Osteoblast (primary cell): ENCODE measurements at places on chromosomes 6 and 20. TPM values are rescaled to one million over a fixed set of nuclear protein-coding genes. Genes with fewer than 3 reads are reported as not detected.
A peak's percentile ranks its signal among the peaks of the same experiment; 100 is the strongest.

DNA sequence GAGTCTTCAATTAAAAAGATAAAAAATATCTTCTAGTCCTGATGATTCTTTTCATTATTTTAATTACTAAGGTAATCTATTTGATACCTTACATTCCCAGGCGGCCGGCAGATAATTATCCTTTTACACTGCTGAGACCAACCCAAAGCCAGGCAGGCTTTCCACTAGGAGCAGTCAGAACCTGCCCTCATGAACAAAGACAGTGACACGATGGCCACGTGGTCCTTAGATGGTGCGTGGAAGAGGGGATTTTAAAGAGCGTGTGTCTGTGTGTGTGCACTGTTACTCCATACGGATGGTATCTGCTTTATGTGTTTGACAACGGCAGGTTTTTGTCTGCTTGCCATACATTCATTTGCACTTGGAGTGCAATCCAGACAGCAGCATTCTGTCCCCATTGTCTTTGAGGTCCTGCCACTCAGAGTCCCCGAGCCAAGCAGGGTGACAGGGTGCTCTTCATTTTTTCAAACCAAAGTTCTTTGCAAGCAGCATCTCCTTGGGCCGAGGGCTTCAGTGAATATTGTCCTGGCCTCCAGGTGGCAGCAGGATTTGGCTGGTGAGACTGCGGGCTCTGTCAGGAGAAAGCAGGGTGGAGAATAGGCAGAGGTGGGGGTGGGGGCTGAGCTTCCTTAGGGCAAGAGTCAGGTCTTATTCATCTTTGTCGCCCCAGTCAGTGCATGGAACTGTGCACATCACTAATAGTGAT, 260.5 kb downstream of the NRN1 start:
- no peak for DNase-seq

GRCh38 chr20:297098-297924, at the start of gene ZCCHC3:
ZCCHC3 (plus strand) TSS chr20:297570; CDS start chr20:297587, 17 bp downstream.
- peak; percentile 98 for DNase-seq

GRCh38 chr6:3088968-3089367, 20.7 kb downstream of the RIPK1 start:
- no peak for DNase-seq

DNA sequence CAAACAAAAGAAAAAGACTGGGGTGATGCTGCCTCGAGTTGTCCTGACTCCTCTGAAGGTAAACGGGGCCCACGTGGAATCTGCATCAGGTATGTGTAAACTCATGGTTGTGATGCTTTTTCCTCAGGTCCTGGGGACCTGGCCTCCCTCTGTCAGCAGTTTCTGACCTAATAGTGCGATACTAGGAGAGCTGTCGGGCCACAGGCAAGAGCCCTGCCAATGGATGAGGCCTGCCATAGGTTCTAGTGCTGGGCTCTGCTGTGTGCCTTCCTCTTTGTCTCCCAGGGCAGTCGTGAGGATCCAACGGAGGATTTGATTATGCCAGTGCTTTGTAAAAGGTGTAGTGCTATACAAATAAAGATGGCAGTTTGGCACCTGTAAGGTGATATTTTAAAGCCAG, 71.2 kb downstream of the ASXL1 start:
- DNase-seq: peak; percentile 11

DNA sequence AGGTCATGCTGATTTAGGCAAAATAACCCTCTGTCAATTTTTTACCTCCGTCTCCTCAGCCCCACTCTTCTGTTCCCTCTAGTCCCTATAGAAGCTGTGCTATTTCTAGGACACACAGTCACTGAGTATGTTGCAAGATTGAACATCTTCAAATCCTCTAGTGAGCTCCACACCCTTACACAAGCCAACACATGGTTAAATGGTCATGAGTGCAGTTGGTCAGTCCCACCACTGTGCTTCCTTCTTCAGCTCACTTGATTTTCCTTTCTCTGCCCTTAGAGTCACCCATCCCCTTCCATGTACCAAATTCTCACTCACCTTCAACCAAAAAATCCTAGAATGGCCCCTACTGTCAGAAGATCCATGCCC, 48.2 kb upstream of the F13A1 start:
- no peak for DNase-seq

DNA sequence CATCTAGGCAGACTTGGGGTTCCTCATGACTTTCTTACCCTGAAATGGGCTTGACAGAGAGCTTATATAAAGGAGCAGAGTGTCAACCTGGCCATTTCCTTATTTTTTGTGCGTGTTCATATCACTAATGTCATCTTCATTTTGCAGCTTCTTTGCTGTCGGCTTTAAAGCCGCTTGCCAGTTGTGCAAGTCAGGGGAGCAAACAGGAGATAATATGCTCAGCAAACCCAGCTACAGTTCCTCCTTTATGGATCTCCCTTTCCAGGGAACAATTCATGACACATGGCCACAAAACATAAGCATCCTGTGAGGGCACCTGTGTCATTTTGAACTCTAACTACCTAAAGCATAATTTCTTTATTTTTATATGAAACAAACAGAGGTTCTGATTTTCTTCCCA, 6.5 kb upstream of the TUBB2B start:
- no peak for DNase-seq

- DNase-seq: no peak
Observed at GRCh38 chr20:23683281-23683680, 5.6 kb downstream of the CST4 start.

DNA sequence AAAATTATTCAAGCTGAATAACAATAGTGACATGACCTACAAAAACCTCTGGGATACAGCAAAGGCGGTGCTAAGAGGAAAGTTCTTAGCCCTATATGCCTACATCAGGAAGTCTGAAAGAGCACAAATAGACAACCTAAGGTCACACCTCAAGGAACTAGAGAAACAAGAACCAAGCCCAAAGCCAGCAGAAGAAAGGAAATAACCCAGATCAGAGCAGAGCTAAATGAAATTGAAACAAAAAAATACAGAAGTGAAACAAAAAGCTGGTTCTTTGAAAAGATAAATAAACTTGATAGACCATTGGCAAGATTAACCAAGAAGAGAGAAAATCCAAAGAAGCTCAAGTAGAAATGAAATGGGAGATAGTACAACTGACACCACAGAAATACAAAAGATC, 47.6 kb upstream of the NOTCH4 start:
- DNase-seq: no peak

DNA sequence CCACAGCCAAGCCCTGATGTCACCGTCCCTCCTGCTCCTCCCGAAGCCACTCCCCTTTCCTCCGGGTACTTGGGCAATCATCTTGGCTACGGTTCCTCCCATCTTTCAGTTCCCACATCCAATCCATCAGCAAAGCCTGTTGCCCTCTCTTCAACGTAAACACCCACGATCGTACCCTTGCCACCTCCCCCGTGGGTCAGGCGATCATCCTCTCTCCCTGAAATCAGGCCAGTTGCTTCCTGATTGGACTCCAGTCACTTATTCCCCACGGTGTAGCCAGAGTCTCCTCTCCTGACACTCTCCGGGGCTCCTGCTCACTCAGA, 44.5 kb downstream of the SULF2 start:
- DNase-seq: no peak

DNA sequence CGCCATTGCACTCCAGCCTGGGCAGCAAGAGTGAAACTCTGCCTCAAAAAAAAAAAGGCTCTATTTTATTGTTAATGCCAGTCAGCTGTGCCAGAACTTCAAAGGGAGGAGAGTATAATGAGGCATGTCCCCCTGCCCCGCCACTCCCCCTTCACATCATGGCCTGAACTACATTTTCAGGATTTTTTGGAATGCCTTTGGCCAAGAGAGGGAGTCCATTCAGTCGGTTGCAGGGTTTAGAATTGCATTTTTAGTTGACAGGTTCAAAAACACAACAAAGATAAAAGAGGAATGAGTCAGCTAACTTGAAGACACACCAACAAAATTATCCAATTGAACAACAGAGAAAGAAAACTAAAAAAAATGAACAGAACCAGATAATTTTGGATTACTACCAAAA, 59.1 kb downstream of the CEP43 start:
- no peak for DNase-seq

DNA sequence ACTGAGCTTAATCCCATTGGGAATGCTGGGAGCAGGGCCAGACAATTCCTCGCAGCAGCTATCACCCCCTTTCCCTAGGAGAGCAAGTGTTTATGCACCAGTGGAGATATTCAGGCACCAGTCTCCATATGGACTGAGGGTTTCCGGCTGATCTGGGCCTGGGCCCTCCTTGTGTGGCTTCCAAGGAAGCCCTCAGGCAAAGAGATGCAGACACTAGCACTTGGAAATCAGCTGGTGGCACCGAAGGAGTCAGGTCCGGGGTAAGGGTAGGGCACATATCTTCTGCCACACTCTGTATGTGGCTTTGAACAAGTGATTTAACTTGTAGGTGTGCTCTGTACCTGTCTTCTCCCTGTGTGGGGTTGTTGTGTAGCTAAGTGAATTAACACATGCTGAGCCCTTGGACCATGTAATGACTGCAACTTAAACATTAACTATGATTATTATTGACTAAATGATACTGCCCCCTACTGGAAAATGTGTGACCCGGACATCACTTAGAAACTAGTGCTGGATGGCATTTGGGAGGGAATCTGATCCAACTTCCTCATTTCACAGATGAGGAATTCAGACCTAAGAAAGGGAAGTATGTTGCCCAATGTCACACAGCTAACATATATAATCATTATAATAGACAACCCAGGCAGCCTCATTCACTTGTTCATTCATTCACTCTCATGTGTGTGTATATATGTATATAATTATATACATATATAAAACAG, 19.3 kb upstream of the WFDC2 start:
- no peak for DNase-seq

DNA sequence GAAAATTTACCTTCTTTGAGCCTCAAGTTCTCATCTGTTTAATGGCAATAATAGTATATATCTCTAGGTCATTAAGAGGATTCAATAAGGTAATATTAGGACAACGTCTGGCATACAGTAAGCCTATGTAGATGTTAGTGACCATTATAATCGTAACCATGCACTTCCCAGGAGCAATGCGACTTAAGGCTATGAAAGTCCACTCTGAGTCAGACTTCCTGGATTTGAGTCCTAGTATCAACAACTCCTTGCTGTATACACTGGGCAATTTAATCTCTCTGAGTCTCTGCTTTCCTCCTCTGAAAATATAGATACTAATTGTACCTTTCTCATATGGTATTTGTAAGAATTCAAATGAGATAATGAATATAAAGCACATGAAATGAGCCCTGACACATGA, 168.1 kb upstream of the HDDC2 start:
- no peak for DNase-seq

- no peak for DNase-seq
Observed at GRCh38 chr6:95546148-95546547, 31.2 kb upstream of the MANEA start.

- peak; percentile 60 for DNase-seq
Observed at GRCh38 chr6:155523821-155524651, 68.4 kb upstream of the NOX3 start.

- DNase-seq: no peak
Observed at GRCh38 chr6:106125925-106126435, 39.8 kb downstream of the PRDM1 start.

- peak; percentile 66 for DNase-seq
Observed at GRCh38 chr6:124924333-124924759, 37.9 kb upstream of the RNF217 start.

GRCh38 chr6:2478200-2478599, 232.8 kb upstream of the GMDS start:
- peak; percentile 89 for DNase-seq

DNA sequence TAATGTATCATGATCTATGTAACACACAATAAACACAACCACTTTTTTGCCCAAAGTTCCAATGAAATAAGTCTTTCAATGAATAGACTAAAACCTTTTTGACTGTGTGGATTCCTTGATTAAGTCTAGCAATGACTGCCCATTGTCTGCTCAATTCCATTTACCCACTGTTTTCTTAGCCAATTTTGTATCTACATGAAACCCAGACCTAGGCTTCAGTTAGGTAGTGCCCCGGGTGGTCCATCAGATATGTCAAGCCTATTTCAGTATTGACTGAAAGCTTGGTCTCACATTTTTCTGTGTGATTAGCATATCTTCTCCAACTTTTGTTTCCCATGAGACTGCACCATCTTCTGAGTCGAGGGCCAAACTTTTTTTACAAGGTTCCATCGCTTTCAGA, 615.0 kb downstream of the C6orf118 start:
- no peak for DNase-seq

GRCh38 chr6:26172608-26172968, 85.4 kb downstream of the HFE start:
- no peak for DNase-seq

DNA sequence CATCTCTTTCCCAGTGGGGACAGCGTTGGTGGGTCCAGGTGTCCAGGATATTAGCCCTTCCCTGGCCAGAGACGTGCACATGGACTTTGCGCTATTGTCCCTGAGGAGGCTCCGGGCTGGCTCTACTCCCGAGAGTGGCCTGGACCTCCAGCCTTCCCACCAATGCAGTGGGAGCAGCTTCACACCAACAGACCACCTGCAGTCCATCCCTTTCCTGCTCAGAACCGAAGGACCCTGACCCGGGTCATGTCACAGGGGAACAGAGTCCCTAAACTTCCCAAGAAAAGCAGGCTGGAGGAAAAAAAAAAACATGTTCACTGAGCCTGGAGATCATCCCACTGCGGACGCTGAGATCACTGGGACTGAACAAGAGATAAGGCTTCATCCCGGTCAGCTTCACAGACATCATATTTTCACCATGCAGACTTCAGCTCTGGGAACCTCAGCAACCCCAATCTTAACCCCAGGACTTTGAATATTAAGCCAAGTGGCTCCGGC, 18.3 kb downstream of the ZMYND8 start:
- no peak for DNase-seq

GRCh38 chr6:144547409-144547808, 262.3 kb downstream of the UTRN start:
- no peak for DNase-seq

GRCh38 chr6:168333039-168333438, 13.5 kb upstream of the DACT2 start:
- no peak for DNase-seq

DNA sequence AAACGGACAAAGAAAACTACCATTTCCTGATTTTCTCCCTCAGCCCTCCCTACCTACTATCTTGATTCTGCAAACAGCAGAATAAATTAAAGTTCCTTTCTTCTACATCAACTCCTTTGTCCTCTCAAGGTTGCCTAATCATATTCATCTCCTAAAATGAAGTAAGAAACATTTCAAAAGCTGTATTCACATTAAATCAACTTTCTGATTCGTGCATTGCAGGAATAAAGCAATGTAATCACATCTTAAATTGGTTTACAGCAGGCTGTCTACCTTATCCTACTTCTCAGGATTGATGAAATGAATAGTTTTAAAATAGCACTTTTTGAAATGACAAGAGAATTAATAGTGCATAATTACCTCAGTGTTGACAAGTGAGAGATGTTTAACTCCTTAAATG, 25.1 kb downstream of the PRKN start:
- DNase-seq: no peak

GRCh38 chr6:73801652-73802268, 105.8 kb downstream of the CD109 start:
- DNase-seq: no peak

PDE10A gene
- 3.3 and 3.5 TPM in 2 replicates for total RNA-seq

MUC22 gene
- total RNA-seq: not detected in 2 replicates

CST4 gene
- not detected in 2 replicates for total RNA-seq

OPRL1 gene
- total RNA-seq: 0.59 and 0.72 TPM in 2 replicates

MYLK2 gene
- total RNA-seq: under 0.01 and 0.36 TPM in 2 replicates

SCAF8 gene
- 36.2 and 40.5 TPM in 2 replicates for total RNA-seq

B3GAT2 gene
- under 0.01 TPM in 2 replicates for total RNA-seq
